Aortic smooth muscle cell (primary cell): ENCODE measurements at places on chromosomes 13 and 19. TPM values are rescaled to one million over a fixed set of nuclear protein-coding genes. Genes with fewer than 3 reads are reported as not detected.

The ZNF571 gene
- total RNA-seq, result 2.4 and 3.0 TPM in 2 replicates

The KCNJ14 gene
- total RNA-seq, result 0.25 and 0.26 TPM in 2 replicates

The CD33 gene
- total RNA-seq, result not detected in 2 replicates

The LINGO3 gene
- not detected in 2 replicates for total RNA-seq

The APLP1 gene
- 7.7 and 14.0 TPM in 2 replicates for total RNA-seq

The VSTM2B gene
- total RNA-seq, result not detected in 2 replicates

The RNF225 gene
- total RNA-seq, result 0.12 and 0.26 TPM in 2 replicates

The MUC16 gene
- not detected in 2 replicates for total RNA-seq

The MAP4K1 gene
- 0.31 TPM in 1 of 2 replicates, not detected in the other for total RNA-seq

The URAD gene
- not detected in 2 replicates for total RNA-seq

The OR10H1 gene
- total RNA-seq, result not detected in 2 replicates

The ZNF626 gene
- 9.5 and 12.4 TPM in 2 replicates for total RNA-seq

The PCDH20 gene
- under 0.01 and 0.19 TPM in 2 replicates for total RNA-seq

The RFPL4A gene
- total RNA-seq, result not detected in 2 replicates

The TMEM161A gene
- total RNA-seq, result 15.8 and 16.0 TPM in 2 replicates

The HCST gene
- total RNA-seq, result 0.79 and 1.2 TPM in 2 replicates

The ADAT3 gene
- 1.5 and 1.7 TPM in 2 replicates for total RNA-seq

The TNFSF11 gene
- 0.12 TPM in 1 of 2 replicates, not detected in the other for total RNA-seq

The FNDC3A gene
- 61.8 and 79.5 TPM in 2 replicates for total RNA-seq

The NCR1 gene
- total RNA-seq, result not detected in 2 replicates

The ERICH4 gene
- total RNA-seq, result not detected in 2 replicates

The SLC25A41 gene
- total RNA-seq, result not detected in 2 replicates

The FCER2 gene
- not detected in 2 replicates for total RNA-seq

The CGB2 gene
- total RNA-seq, result not detected in 2 replicates

The CERS1 gene
- total RNA-seq, result 0.40 and 0.93 TPM in 2 replicates

The MAST1 gene
- total RNA-seq, result 0.13 and 0.19 TPM in 2 replicates

The CYP2S1 gene
- 0.62 and 0.79 TPM in 2 replicates for total RNA-seq

The GPR12 gene
- not detected in 2 replicates for total RNA-seq

The BCAM gene
- 7.3 and 30.0 TPM in 2 replicates for total RNA-seq

The ZNF888 gene
- 3.5 and 5.2 TPM in 2 replicates for total RNA-seq

The CCDC122 gene
- 2.4 and 4.5 TPM in 2 replicates for total RNA-seq

The ZNF773 gene
- total RNA-seq, result 14.1 and 16.5 TPM in 2 replicates

The CEACAM16 gene
- total RNA-seq, result not detected in 2 replicates

The RASIP1 gene
- total RNA-seq, result 1.1 and 2.1 TPM in 2 replicates

The SLC6A16 gene
- 0.12 and 0.26 TPM in 2 replicates for total RNA-seq

The CLDN10 gene
- total RNA-seq, result not detected in 2 replicates

The KLK15 gene
- not detected in 2 replicates for total RNA-seq

The ZSCAN4 gene
- not detected in 2 replicates for total RNA-seq

The TGFBR3L gene
- 0.92 and 1.1 TPM in 2 replicates for total RNA-seq

The SARS2 gene
- 7.8 and 8.2 TPM in 2 replicates for total RNA-seq

The CBY2 gene
- total RNA-seq, result not detected in 2 replicates

The ZNF223 gene
- 4.6 and 4.8 TPM in 2 replicates for total RNA-seq

The BRSK1 gene
- total RNA-seq, result 6.7 and 7.6 TPM in 2 replicates

The AMH gene
- total RNA-seq, result 0.92 and 0.93 TPM in 2 replicates

The IGFL2 gene
- total RNA-seq, result not detected in 2 replicates

The ZNF30 gene
- 2.6 and 2.9 TPM in 2 replicates for total RNA-seq

The CPAMD8 gene
- 0.26 and 0.31 TPM in 2 replicates for total RNA-seq

The CEACAM6 gene
- total RNA-seq, result not detected in 2 replicates

The MBD3L1 gene
- not detected in 2 replicates for total RNA-seq

The HCN2 gene
- total RNA-seq, result 0.26 and 0.62 TPM in 2 replicates

The RNF17 gene
- not detected in 2 replicates for total RNA-seq

The KBTBD7 gene
- 7.0 and 8.1 TPM in 2 replicates for total RNA-seq

The TNFRSF19 gene
- total RNA-seq, result 2.5 and 5.5 TPM in 2 replicates

The SMIM17 gene
- 0.12 and 0.13 TPM in 2 replicates for total RNA-seq

The ZNF480 gene
- 6.2 and 7.8 TPM in 2 replicates for total RNA-seq
